Common myeloid progenitor, CD34-positive (primary cell): ENCODE measurements at places on chromosomes 5 and 9.
A peak's percentile ranks its signal among the peaks of the same experiment; 100 is the strongest.

- DNase-seq: no peak
These were observed 126.1 kb downstream of the NPR3 start for GRCh38 chr5:32837211-32837610.

DNA sequence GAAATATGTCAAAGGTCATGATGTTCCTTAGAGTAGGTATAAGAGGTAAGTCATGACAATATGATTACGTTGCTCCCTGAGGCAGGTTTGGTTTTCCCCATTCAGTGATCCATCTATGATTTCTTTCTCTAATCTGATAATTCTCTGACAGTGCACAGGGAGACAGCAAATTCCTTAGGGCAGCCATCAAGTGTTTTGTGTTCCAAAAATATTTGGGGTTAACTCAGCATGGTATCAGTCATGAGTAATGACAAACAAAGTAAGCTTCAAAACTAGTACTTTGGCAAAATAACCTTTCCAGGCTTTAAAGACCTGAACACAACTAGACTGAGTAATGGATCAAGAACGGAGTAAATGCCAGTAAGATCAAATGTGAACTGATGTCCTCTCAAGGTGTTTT is 55.3 kb upstream of the SPATA31E1 start:
- DNase-seq: no peak

DNA sequence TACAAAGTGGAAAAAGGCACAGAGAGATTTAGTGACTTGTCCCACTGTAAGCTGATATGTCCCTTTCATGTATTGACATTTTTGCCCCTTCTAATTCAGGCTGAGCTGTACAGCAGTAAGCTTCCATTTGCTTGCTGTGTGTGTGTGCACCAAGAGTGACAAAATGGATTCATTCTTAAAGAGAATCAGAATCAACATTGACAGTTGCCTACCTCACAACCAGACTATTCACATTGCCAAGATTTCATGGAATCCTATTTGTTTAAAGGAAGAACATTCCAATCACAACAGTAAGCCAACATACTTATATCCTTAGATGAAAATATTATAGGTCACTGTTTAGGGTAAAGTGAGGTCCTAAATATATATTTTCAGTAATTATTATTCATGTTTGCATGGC is 102.6 kb downstream of the TMEM232 start:
- no peak for DNase-seq

GRCh38 chr5:139764886-139765408 is 30.7 kb upstream of the PSD2 start:
- no peak for DNase-seq

DNA sequence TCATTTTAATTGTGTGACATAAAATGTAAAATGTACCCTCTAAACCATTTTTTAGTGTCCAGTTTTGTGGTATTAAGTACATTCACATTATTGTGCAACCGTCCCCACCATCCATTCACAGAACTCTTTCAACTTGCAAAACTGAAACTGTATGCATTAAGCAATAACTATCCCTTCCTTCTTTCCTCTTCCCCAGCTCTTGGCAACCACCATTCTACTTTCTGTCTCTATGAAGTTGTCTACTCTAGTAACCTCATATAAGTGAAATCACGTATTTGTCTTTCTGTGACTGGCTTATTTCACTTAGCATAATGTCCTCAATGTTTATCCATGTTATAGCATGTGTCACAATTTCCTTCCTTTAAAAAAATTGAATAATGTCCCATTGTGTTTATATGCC is 142.4 kb downstream of the C9orf152 start:
- peak; percentile 55 for DNase-seq

DNA sequence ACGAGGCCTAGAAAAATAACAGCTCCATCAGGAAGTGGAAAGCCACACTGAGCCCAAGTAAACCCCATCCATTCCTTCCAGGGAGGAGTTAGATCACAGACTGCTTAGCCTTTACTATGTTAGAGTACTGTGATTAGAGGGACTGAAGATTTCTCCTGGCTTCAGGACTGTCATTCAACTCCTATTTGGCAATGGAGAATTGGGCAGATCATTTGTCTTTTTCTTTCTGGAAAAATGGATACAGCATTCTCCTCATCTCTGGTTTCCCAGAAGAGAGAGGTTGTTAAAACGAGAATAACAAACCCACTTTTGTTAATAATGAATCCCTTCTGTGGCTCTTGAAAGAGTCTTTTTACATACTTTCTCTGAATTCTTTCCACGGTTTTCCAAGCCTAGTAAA is 150.4 kb downstream of the GABRB2 start:
- no peak for DNase-seq

GRCh38 chr9:101229606-101230005 is 155.2 kb downstream of the BAAT start:
- no peak for DNase-seq
